RWPE2 (cell line): ENCODE measurements at places on chromosomes 11 and 22.

DNA sequence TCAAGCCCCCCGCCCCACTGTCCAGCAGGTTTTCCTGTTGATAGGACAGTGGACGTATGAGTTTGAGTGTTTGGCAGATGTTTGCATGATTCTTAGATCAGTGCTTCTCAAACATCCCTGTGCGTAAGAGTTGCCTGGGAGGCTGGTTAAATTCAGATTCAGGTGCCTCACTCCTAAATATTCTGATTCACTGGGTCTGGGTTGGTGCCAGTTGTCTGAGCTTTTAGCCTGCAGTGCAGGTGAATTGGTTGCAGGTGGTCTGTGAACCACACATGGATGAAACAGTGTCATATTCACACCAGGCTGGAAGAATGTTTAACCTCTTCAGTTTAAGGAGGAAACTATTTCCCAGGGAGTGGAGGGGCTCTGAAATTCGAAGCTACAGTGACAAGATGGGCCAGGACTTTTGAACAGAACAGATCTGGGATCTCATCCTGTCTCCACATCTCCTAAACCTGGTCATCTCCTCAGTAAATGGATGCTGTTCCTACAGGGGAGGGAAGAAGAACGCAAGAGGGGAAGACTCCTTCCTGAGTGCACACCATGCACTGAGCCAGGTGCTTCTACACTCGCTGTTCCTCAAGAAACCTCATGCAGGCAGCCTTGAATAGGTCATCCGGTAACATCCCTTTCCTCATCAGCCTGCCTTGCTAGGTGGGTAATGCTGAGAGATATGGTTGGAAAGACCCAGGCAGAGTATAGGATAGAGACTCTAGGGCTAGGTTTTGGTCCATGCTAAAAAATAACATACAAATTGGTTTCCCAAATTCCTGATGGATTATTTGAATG is 47.8 kb downstream of the TEAD1 start:
- no peak for DNase-seq

DNA sequence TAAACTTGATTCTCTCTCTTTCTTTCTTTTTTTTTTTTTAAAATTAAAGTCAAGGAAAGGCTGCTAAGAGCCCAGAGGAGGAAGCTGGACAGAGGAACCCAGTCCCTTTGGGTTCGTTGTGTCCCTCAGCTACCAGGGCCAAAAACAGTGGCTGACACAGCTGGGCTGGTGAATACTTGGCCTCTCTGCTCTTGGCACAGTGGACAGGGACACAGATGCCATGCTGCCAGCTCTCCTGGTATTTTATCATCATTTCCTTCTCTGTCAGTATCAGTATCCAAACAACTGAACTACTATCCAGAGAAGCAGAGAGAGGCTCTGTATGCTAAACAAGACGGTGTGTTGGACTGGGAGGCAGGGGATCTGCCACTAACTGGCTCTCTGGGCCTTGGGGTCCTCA is 123.7 kb upstream of the CCDC90B start:
- no peak for DNase-seq

GRCh38 chr11:75874684-75875341 is 59.8 kb downstream of the UVRAG start:
- DNase-seq: no peak

DNA sequence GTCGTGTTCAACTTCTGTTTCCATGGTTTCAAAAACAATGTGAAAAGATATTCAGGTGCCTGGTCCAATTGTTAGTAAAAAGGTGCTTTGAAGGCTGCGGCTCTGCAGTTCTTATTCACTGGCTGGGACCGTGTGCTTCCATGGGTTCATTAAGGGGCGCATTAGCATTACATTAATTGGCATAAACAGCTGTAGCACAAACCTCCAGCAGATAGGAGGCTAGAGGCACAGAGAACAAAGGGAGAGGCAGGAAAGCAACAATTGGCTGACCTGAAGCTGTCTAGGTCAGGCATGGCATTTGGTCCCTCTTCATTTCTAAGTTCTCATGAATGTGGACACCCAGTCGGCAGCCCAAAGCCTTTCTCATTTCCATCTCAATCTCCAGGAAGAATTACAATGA is 16.6 kb downstream of the PAK1 start:
- no peak for DNase-seq

GRCh38 chr11:18720091-18720807 is 5.7 kb downstream of the IGSF22 start:
- DNase-seq: no peak

DNA sequence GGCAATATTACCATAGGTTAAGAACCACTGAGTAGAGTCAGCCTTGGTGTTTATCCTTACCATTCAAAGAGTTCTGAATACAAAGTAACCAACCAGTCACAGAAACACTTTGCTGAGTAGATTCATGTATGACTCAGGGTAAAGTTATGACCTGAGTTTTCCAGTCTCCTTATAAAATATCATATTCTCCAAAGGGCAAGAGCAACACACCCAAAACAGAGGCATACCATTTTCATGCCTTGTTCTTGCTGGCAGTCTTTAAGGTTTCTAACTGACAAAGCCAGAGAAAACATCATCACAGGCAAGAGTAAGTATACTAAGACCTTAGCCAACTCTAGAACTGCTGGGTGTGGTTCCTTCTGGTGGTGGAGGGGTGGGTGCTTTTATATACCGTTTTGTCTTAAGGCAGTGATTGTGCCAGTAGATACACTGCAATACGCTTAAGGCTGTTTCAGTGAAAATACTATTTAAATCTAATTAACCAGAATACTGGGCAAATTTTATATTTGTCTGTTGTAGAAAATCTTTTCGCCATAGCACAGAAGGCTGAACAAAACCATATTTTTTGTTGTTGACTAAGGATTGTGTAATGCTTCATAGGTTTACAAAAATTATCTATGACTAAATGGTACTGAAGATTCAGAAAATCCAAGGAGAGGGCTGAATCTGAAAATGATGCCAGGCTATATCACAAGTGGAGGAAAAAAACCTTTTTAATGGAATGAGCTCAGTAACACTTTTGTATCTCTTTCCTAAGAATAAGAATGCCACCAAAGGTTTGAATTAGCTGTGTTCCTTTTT is 3.0 kb downstream of the ATL3 start:
- no peak for DNase-seq

- DNase-seq: no peak
These were observed 9.8 kb downstream of the SCN2B start for GRCh38 chr11:118166641-118167040.

DNA sequence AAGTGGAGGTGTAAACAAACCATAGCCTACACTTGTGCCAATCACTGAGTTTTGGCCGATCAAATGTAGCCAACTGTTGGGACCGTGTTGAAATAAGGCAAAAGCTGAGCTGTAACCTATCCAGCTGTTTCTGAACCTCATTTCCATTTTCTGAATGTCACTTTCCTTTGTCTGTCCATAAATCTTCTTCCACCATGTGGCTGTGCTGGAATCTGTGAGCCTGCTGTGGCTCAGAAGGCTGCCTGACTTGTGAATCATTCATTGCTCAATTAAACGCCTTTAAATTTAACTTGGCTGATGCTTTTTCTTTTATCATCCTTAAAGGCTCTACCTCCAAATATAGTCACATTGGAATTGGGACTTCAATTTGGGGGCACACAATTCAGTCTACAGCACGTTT is 203.1 kb upstream of the MPPED2 start:
- DNase-seq: no peak

DNA sequence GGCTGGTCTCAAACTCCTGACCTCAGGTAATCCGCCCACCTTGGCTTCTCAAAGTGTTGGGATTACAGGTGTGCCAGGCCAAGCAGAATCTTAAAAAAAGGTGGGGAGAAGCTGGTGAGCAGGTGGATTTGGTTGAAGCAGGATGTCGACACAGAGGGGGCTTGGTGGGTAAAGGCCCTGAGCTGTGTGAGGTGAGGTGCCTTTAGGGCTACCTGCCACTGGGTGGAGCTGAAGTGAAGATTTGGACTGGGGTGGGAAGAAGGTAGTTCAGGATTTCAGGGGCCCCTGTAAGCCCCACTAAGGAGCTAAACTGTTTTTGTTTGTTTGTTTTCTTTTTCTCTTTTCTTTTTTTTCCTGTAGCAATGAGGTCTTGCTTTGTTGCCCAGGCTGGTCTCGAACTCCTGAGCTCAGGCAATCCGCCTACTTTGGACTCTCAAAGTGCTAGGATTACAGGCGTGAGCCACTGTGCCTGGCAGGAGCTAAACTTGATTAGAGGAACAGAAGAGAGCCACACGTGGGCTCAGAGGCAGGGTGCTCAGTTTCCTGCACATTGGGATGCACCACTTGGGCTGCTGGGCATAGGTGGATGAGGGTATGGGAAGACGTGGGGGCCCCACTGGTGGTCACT is 6.0 kb downstream of the P2RX6 start:
- no peak for DNase-seq

DNA sequence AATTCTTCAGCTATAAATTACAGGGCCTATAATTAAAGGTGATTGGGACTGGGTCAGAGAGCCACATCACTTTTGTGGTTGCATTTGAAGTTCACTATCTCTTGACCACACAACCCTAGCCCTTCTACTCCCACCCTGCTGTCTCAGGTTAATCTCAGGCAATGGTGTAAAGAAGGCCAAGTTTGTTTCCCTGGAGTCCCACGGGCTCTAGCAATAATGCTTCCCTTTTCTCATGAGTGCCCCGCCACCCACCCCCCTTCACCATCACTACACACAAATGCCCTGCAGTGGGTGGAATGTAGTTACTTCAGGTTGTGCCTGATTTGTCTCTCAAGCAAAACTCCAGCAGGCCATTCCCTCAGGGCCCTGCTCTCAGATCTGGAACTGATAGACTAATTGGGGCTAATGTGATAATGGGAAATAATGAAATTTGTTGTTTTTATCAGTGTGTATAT is 1.8 kb upstream of the EHF start:
- DNase-seq: no peak

DNA sequence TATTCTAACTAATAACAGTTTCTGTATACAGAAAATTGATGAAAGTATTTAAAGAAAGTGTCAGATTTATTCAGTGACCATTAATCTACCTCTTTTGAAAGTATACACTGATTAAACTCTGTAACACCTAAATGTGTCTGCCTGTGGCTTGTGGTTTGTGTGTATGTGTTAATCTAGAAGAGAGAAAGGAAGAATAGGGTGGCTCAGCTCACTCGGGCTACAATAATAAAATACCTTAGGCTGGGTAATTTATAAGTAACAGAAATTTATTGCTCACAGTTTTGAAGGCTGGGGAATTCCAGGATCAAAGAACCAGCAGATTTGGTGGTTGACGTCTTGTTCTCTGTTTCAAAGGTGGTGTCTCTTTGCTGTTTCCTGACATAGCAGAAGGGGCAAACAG is 13.6 kb upstream of the OR5AS1 start:
- no peak for DNase-seq

GRCh38 chr11:33718440-33718839 is 17.8 kb downstream of the CD59 start:
- DNase-seq: no peak

GRCh38 chr11:122128146-122128545 is 12.1 kb upstream of the BLID start:
- no peak for DNase-seq

- DNase-seq: no peak
These were observed 32.3 kb downstream of the ARHGAP42 start for GRCh38 chr11:100719362-100719761.

DNA sequence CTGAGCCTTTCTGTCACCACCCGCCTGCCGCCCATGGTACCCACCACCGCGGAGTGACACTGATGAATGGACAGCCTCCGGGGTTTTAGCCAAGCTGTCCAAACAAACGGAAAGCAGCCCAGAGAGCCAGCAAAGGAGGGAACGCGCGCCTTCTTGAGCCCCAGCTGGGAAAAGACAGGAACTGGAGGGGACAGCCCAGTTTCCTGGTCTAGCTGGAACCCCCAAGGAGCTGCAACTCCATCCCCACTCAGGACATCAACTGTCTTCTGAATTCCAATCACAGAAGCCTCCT is 33.7 kb downstream of the SHISAL1 start:
- no peak for DNase-seq

GRCh38 chr11:20193307-20193706 is 33.0 kb upstream of the DBX1 start:
- DNase-seq: no peak

DNA sequence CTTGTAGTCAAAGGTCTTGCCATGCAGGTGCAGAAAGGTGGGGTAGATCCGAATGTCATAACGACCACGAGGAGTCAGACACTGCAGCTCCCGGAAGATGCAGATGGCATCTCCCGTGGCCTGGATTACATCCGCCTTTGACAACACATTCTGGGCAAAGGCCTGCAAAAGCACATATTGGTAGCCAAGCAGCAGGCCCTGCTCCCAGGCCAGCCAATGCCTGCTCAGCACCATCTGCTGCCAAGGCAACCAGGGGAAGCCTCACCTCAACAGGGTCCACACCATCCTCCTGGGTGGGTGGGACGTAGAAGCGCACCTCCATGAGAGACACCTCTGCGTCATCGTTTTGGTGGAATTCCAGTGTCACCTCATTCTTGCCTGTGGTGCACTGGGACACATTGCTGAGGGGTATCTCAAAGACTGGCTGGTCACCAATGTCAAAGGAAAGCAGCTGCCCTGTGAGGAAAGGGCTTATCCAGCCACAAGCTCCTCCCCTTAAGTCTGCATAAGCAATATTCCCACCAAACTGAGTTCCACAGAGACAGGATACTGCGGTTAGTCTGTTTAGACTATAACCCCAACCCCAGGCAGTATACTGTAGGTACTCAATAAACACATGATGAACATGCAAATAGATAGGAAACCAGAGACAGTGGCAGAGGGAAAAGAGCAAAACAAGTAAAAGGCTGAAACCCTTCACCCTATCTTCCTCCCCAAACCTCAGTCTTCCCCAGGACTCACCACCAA is 2.8 kb downstream of the SSRP1 start:
- no peak for DNase-seq

DNA sequence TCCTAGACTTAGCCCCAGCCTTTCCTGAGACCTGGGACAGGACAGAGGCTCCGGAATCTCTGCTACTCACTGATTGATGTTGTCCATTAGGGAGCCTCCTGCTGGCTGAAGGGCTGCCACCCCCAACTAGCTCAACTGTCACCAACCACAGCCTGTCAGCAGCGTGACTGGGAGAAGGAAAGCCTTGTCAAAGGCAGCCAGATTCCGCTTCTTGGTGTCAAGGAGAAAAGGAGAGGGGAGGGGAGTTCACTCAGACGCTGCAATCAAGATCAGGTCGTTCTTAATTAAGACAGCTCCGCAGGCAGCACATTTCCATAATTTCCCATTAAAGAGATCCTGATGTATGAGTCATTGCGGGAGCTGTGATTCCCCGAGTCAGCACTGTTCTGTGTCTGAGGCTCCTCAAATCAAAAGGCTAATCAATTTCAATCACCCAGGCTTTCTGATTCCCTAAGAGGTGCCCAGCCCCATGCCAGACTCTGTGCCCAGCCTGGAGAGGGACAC is 152.8 kb upstream of the ZBED5 start:
- DNase-seq: no peak

DNA sequence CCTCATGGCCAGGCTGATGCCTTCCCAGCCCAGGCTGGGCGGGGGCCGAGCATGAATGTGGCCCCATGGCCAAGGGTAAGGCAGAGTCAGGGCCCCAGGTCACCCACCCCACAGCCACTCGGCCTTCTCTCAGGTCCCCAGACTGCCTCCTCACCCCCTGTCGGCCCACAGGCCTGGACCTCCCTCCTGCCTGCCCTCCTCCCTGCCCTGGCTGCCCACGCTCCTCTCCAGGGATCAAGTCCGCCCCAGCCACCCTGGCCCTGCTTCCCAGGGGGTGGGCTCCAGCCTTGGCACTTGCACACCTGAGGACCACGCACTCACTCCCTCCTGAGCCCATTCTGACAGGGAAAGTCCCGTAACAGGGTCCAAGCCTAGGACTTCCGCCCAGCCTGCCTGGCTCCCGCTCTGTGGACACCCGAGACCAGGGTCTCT is 37.8 kb upstream of the TH start:
- DNase-seq: peak; percentile 51

- no peak for DNase-seq
These were observed 399.5 kb downstream of the ETS1 start for GRCh38 chr11:128187835-128188234.
